ENCODE measurements at places on chromosomes 1 and 21.
A peak's percentile ranks its signal among the peaks of the same experiment; 100 is the strongest.

- DNase-seq, result peak; percentile 65
Measured at GRCh38 chr1:26351590-26352337, 2.2 kb downstream of the CRYBG2 start.

- no peak for DNase-seq
Measured at GRCh38 chr1:8302081-8302956, 15.6 kb upstream of the SLC45A1 start.

- no peak for DNase-seq
Measured at GRCh38 chr1:214977110-214977509, 105.4 kb upstream of the KCNK2 start.

DNA sequence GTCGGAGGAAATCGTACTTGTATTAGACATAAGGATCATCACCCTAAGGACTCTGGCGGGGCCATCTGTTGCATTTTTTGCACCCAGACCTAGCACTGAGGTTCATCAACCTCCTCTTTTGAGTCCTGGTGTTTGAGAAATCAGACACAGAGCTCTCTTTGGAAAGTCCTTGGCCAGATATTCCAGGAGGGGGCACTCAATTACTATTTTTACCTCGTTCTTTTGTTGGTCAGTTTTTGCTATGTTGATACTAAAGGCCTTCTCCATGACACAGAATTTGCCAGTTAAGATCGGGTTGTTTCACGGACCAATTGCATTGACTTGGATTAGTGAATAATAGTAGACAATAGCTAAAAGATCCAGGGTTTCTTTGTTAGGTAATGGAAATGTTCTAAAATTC, 711.2 kb downstream of the KCNT2 start:
- peak; percentile 22 for DNase-seq
